ENCODE measurements at places on chromosomes 1 and 21.
A peak's percentile ranks its signal among the peaks of the same experiment; 100 is the strongest.

DNA sequence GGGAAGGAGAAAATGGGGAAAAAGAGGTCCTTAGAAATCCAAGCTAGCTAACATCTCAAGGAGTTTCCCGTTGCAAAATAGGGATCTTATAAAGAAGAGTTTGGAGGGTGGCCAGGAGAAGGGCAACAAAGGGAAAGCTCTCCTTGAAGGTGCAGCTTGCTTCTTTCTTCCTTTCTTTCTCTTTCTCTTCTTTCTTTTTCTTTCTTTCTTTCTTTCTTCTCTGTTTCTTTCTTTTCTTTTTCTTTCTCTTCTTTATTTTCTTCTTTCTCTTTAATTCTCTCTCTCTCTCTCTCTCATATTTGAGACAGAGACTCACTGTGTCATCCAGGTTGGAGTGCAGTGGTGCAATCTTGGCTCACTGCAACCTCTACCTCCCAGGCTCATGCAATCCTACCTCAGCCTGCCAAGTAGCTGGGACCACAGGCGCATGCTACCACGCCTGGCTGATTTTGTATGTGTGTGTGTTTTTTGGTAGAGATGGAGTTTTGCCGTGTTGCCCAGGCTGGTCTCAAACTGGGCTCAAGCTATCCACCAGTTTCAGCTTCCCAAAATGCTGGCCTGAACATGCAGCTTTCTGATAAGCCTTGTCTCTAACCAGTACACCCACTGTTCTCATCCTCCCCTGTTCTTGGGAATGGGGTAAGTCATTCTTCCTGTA, 44.4 kb downstream of the RNF11 start:
- no peak for DNase-seq

- no peak for DNase-seq
Observed at GRCh38 chr1:202158810-202159533, 1.4 kb downstream of the PTPN7 start.

DNA sequence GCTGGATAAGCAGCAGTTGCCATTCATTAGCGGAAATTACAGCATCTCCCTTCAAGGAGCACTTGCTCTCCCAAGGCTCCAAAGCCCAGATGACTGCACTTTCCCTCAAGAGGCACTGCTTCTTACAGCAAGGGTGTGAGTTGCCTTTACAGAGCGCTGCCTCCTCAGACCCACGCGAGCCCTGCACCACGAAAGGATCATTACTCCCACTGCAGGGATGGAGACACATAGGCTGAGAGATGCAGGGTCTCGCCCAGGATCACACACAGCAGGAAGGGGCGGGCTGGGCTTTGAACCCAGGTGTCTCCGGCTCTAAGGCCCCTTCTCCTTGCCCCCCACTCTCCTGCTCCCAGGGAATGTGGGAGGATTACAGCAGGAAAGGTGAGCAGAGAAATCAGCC, 405.5 kb downstream of the MATN1 start:
- DNase-seq, result no peak

DNA sequence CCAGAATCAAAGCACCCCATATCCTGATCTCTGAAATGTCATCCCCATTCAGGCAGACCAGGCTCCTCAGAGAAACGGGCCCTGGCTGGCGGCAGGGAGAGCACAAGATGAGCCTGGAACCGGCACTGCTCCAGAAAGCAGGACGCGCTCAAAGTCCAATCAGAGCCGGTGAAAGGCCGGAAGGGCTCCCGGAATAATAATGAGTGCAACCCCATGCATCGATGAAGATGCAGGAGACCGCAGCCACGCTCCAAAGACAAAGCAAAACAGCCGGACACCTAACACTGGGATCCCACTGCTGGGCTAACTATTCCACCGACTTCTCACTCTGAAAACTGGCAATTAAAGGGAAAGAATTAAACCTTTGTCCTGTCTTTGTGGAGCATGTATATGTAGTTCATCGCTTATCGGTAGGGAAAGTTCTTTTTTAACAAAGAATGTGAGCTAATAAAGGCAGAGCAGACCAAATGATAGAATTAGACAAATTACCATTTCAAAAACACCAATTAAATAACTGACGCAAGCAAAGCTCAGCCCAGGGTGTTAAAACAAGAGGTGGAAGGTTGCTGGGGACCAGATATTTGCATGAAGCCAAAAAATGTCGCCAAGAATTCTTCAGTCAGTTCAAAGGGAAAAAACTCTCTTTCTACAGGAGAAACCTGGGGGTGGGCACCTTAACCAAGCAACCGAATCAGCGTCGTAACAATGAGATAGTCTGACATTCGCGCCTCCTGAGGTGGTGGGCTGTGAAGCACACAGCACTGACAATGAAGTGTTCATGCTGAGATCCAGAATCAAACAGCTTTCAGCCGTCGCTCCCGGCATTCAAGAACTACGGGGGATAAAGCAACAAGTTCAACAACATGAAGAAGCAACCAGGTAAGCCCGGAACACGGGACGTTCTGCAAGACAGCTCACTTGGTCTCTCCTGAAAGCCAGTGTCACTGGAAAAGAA, 95.2 kb downstream of the NPHP4 start:
- no peak for DNase-seq

GRCh38 chr1:87826681-87827251, 498.1 kb downstream of the LMO4 start:
- peak; percentile 92 for DNase-seq

GRCh38 chr1:117008656-117009055, 7.1 kb downstream of the CD101 start:
- DNase-seq, result no peak

- DNase-seq, result no peak
Observed at GRCh38 chr1:12148958-12149790, 17.6 kb upstream of the TNFRSF1B start.

- DNase-seq, result no peak
Observed at GRCh38 chr21:34552360-34553098, 40.5 kb upstream of the KCNE1 start.

DNA sequence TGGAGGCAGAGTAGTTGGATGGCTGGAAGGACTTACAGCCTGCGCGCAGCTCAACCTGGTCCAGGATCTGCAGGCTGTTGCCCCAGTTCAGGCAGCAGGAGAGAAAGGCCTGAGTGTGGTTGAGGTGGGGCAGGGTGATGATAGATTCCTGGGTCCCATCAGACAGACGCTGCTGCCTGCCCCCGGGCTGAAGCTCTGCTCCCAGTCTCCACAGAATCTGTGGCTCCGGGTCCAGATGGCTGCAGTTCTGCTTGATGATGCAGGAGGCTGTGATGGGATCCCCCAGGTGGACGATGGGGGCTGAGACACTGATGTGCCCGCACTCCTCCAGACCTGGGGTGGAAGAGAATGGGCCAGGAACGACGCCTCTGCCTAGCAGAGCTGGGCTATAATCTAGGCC, 7.4 kb downstream of the CSF3R start:
- DNase-seq, result no peak

- DNase-seq, result no peak
Observed at GRCh38 chr1:182968836-182969734, 16.1 kb upstream of the SHCBP1L start.

Measured in foreskin fibroblast (primary cell).